ENCODE measurements at places on chromosomes 4 and X.

- DNase-seq, result no peak
Measured at GRCh38 chr4:122663814-122664610, 43.1 kb upstream of the IL21 start.

GRCh38 chr4:151475035-151475714, 66.2 kb downstream of the FHIP1A start:
- DNase-seq, result no peak

- no peak for DNase-seq
Measured at GRCh38 chrX:137896123-137896522, 330.2 kb downstream of the ZIC3 start.

DNA sequence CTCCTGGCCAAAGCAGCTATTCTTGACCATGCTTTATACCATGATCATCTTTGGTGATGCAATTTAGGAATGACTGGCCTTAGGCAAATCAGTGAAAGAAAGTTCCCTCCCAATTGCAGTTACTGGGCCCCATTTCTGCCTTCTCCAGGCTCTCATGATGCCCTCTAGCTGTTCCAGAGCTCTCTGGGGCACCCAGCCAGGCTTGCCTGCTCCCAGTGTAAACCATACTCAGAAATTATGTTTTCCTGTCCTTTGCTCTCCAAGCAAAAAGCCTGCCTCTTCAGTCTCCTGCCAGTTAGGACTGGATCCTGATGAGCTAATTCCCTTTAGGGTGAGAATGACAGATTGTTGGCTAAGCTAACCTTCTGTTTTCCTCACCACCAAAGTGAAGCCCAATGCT, 85.3 kb upstream of the RBPJ start:
- DNase-seq, result peak; percentile 90

DNA sequence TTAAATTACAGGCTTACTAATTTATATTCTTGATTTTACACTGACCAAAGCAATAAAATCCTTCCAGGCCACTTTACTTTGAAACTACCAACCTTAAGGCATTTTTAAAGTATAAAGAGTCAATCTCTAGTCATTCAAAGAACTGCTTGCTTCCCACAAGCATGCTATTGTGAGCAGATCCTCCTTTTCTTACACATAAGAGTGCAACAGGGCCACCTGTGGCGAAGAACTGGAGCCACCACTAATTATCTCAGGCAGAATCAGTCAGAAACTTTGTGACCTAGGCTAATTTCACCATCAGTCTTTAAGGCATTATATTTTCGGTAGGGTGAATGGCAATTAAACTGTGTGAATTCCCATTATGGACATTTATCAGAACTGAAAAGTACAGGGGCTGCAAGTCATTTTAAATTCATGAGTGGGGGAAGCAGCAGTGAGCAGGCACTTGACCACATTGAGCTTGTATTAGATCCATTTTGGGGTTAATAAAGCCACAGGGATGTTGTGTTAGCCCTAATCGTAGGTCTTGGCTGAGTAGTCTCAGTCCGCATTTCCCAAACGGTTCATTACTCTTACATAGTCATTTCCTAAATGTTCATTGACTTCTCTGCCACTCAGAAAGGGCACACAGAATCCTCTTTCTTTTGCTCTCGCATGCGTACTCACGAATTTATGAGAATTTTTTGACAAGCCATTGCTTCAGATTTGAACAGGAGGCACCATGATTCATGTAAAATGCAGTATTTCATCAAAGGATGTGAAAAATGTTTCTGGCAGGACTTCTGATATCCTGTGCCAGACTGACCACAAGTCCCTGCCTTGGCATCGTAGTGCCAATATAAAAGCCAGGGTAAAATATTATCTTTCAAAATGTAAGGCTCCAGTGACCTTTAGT, 39.8 kb downstream of the NPY2R start:
- DNase-seq, result no peak

DNA sequence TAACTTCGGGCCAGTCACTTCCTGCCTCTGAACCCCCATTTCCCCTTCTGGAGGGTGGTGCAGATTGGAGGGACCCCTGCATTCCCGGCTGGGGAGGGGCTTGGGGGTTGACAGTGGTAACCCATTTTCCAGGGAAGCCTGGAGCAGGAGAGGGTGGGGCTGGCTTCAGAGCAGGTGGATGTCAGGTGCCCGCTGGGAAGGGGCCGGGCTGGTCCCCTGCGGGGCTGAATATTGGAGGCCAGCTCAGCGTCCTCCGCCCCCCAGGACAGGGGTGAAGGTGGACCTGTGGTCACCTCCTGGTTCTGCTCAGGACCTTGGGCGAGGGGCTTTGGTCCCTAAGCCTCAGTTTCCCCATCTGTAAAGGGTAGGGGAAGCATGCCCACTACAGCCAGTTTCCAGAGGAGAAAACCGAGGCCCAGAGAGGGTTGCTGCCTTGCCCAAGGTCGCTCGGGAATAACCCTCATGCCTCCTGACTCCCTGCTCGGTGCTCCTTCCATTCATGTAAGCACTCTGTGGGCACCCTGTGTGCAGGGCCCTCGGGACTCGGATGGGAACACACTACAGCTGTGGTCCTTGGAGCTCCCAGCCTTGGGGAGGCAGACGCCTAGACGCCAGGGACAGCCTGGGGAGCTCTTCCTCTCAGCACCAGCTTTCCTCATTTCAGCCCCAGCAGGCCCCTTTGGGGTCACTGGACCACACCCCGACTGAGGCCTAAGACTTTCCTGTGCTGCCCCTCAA, 683 bp downstream of the MAN2B2 start:
- DNase-seq, result no peak

- peak; percentile 42 for DNase-seq
Measured at GRCh38 chr4:152628128-152628527, 51.7 kb downstream of the TMEM154 start.

DNA sequence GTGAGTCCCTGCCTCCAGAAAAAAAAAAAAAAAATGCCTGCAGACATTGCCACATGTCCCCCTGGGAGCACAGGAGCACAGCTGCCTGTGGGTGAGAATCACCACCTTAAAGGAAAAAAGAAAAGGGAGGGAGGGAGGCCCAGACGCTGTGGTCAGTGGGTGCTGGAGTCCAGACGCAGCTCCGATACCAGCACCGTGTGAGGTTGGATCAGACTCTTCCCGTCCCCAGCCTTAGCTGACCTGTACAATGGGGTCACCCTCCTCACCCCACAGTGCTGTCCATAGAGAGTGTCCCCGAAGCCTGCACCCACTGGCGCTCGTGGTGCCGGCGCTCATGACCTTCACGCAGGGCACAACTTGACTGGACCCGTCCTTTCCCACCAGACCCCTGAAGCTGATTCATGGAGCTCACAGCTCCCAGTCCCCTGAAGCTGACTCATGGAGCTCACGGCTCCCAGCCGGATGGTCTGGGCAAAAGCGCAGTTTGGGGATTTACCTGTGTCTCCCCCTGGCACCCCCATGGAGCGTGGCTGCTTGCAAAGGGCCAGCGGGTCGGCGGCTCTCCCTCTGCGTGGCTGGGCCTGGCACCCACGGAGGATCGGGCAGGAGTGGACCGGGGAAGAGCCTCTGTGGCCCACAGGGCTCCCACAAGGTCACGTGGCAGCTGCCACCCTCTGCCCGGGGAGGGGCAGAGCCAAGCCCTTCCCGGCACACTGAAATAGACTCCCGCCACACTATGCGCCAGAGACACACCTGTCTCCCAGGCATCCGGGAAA, 31.4 kb downstream of the ABLIM2 start:
- DNase-seq, result no peak

DNA sequence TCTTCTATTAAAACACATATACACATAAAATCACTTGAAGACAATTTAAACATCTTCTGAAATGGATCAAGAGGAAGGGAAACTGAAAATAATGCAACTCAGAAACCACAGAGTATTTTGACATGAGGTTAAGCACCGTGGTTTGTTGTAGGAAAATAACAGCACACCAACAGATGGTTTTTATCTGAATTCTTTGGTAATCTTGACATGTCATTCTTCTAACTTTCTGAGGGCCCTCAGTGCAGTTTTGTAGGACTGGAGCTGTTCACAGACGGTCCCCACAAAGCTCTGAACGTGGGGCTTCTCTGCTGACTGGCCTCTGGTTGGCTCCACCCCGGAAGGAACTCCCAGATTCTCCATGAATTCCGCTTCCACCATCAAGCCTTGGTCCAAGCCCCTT, 16.0 kb upstream of the TLR8 start:
- DNase-seq, result no peak

- no peak for DNase-seq
Measured at GRCh38 chr4:71584585-71584984, 199.3 kb downstream of the GC start.

GRCh38 chr4:83771113-83771705, 235.3 kb downstream of the GPAT3 start:
- peak; percentile 14 for DNase-seq

DNA sequence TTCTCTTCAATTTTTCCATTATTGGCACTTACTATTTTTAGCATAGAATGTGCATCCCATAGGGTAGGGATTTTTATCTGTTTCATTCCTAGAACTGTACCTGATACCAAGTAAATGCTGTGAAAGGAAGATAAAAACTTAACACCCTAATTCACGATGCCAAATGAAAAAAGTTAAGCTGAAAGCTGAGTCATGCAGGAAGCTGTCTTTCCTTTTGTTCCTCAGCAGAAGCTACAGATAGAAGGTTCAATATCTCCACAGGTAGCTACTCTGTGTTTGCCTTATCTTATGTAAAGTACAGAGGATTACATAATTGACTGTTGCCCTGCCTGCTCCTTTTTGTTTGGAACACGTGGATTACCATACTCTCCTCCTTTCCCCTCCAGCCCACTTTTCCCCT, 77.0 kb downstream of the LRP2BP start:
- no peak for DNase-seq

DNA sequence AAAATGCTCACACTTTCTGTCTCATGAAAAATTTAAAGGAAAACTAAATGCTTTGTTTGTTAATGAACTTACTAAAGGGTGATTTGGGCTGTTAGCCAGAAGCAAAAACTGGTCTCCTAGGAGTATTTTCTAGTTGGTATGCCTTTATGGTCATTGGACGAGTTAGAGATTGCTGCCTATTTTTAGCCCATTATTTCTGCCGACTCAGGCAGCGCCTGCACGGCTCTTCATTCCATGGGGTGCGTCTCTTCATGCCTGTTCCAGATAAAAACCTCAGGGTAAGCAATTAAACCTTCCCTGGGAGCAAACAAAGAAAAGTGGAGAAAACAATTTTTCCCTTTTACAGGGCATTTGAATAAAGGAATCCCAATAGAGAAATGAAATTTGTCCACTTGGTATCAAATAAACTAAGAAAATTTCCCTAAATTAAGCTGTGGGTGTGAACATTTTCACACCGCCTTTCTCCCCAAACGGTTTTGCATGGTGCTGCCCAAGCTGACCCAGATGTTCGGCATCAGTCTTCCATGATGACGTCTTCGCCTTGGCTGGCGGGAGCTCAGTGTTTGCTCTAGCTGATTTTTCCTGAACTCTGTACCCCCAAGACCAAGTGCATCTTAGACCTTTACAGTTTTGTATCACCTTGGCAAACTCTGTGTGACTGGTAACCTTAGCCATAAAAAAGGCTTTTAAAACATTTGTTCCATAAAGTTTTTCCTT, 61.7 kb upstream of the ADGRG2 start:
- no peak for DNase-seq

- no peak for DNase-seq
Measured at GRCh38 chrX:32267796-32268195, 943.6 kb downstream of the DMD start.

DNA sequence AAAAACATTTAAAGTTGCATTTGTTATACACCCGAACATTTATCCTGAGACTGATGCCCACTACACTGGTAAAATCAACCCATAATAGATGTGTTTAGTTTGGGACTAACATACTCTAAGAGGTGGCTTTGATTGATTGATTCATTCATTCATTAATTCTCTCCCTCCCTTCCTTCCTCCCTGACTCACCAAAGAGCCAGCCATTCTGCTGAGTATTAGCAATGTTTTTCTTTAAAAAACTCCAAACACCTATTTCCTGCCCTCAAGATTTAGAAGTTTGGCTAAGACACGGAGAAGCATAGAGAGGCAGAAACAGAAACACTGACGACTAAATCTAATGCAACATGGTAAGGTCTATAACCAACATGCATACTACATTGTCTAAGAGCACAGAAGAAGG, 88.9 kb downstream of the RASL11B start:
- DNase-seq, result no peak

GRCh38 chr4:85423431-85423830, 51.5 kb upstream of the ARHGAP24 start:
- DNase-seq, result no peak

- DNase-seq, result no peak
Measured at GRCh38 chrX:8907688-8908087, 106.5 kb upstream of the FAM9A start.

- DNase-seq, result no peak
Measured at GRCh38 chr4:173521467-173522159, 8.4 kb downstream of the HAND2 start.

DNA sequence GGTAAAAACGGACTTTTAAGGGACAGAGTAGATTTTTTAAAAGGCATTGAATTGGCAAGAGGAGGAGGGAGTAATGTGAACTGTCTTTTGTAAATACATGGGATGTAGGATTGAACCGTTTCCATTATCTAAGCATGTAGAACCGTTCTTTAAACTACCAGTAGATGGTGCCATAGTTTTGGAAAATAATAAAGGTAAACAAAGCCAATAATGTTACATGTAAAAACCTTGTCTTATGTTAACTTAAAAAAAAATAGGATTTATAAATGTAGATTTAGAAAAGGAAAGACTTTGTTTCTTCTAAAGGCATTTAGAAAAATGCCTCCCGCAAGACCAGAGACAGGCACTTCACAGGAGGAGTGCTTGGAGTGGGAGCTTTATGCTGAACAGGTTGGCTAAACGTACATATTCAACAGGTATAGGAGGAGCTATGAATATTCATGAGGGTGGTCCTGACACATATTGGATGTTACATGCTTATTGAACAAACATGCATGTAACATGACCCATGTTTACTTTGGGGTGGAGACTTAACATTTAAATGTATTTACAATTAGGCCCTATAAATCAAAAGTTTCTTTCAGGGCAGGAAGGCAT, 45.5 kb upstream of the FAM241A start:
- peak; percentile 62 for DNase-seq

DNA sequence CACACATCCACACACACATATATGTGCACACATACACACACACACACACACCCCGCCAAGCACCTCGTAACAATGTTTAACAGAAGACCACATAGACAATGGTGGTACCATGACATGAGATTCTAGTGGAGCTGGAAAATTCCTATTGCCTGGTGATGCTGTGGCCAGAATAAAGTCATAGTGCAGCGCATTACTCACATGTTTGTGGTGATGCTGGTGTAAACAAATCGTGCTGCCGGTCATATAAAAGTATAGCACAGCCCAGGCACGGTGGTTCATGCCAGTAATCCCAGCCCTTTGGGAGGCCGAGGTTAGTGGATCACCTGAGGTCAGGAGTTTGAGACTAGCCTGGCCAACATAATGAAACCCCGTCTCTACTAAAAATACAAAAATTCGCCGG, 275.2 kb downstream of the TRIML1 start:
- DNase-seq, result no peak

- no peak for DNase-seq
Measured at GRCh38 chr4:121049072-121049599, 23.2 kb downstream of the NDNF start.

Data from fibroblast of the conjunctiva (primary cell).